ENCODE measurements at places on chromosomes 4 and X.

- no peak for DNase-seq
These were observed 28.6 kb downstream of the TRPC3 start for GRCh38 chr4:121923306-121923705.

GRCh38 chr4:140603286-140603685 lies 34.5 kb upstream of the UCP1 start:
- DNase-seq = no peak

- no peak for DNase-seq
These were observed 20.0 kb downstream of the UBE2D3 start for GRCh38 chr4:102807345-102807744.

- DNase-seq = no peak
These were observed 1.4 kb downstream of the MXD4 start for GRCh38 chr4:2260344-2261109.

DNA sequence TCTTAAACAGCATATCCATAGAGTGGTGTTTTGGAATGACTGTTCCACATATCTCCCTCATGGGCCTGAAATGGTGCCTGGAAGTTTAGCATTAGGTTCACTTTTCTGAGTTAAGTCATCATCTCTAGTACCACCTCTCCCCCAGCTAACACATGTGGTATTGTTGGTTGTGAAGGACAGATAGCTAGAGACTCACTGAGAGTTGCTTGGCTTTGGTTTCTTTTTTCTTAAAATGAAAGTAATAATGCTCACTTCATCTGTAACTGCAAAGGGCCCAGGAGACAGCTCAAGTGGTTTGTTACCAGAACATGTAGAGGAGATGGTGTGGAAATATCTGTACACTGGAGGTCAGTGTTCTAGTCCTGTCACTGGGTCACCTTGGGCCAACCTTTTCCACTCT lies 90.9 kb downstream of the EFNB1 start:
- no peak for DNase-seq

DNA sequence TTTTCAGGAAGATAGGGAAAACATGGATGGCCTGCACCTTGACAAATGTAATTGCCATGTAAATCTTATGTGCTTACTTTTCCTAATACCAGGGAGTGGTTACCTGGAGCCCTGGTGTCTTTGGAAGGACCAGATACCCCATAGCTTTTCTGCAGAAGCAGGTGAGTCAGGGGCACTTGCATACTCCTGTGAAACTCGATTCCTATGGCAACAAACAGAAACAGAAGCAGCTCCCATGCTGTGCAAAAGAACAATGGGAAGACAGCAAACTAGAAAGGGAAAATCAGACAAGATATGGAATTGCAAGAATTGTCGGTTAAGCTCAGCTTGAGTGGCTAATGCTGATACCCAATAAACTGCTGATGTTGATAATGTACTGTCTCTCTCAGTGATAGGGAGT lies 117.4 kb upstream of the AFF2 start:
- no peak for DNase-seq

DNA sequence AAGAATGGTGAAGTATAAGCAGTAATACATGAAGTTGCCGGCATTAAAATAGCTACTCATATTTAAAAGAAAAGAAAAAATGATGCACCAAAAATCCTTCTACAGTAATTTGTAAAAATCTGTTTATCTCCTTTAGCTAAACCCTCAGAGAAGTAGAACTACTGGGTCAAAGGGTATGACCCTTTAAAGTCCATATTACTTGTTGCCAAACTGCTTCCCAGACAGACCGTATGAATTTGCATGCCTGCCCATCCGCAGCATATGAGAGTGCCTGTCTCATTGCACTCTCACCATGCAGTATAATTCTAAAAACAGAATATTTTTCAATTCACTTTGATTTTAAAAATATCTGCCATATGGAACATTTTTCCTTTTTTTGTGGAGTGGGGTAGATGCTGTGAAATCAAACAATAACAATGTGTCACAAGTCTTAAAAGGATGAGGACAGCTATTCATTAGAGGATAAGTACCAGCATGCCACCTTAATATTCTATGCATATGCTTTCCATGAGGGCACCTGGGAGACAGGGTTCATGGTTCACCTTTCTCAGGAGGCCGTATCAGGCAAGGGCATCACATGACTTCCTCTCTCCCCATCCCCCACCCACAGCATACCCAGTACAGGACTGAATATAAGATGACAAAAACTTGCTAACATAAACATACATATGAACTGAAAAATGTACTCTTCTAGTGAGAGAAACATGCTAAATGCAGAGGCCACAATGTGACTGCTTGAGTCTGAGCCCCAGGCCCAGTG lies 17.8 kb downstream of the ZDHHC9 start:
- DNase-seq = no peak

DNA sequence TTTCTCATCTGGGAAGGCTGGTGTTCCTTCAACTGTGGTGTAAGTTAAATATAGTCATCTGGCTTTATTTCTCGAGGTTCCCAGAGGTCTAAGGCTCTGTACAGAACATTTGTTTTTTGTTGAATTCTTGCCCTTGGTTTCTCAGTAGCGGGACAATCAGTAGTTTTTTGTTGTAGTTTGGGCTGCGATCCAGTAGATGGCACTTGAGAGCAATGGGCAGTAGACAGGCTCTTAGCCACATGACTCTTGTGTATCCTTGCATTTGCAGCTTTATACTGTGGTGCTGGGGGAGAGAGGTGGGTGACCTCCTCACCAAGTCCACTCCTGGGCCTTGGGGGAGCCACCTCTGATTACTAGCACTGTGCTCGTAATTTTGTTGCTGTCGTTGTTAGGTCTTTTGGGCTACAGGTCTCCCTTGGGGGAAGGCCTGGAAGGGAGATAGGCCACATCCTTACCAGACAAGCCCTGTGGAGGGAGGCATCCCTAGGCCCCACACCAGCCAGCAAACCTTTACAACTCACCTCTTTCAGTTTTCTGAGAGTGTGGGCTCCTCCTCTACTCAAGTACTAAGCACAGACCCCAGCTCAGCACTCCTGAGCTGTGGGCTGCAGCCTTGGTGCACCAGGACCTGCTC lies 8.1 kb downstream of the ETDB start:
- DNase-seq = no peak

DNA sequence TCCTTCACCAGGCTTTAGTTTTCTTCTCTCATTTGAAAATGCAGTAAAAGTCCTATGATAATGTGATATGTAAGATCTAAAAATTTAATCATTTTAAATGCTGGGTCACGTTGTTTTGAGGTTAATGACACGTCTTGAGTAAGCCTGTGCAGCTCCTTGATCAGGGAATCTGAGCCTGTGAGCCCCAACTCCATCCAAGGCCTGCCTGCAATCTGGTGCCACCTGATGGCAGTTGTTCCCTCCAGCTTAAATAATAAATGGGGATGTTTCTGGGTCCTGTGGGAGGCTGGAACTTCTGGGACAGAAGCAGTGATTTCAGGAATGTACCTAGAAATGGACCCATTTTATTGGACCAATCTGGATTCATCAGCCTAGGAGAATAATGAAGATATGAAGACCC lies 455.4 kb upstream of the ADGRL3 start:
- no peak for DNase-seq

DNA sequence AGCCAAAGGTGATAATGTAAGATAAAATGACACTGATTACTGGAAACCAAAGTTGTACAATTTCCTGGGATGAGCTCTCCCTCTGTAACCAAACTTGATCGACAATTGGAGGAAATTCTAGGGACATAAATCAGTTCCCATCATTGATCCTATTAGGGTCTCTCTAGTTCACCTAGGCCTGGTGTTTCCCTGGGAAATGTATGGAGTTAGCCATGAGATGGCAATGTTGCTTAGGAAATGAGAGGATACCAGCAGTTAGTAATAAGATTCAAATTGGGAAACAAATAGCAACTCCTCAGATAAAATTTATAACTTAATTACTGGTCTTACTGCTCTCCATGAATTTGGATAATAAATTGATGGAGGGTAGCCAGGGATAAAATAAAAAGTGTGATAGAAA lies 52.2 kb downstream of the SPATA18 start:
- DNase-seq = no peak

GRCh38 chr4:152776352-152776751 lies 3.2 kb downstream of the TIGD4 start:
- DNase-seq = no peak

GRCh38 chr4:45472490-45472889 lies 651.4 kb downstream of the GABRG1 start:
- no peak for DNase-seq

- no peak for DNase-seq
These were observed 419.9 kb upstream of the NWD2 start for GRCh38 chr4:36824682-36825081.

GRCh38 chr4:154604696-154605200 lies 7.7 kb downstream of the FGG start:
- no peak for DNase-seq

GRCh38 chr4:185471235-185472102 lies at the start of gene CCDC110:
CCDC110 (minus strand) TSS chr4:185471733; CDS start chr4:185471683, 50 bp downstream.
- peak; percentile 75 for DNase-seq

DNA sequence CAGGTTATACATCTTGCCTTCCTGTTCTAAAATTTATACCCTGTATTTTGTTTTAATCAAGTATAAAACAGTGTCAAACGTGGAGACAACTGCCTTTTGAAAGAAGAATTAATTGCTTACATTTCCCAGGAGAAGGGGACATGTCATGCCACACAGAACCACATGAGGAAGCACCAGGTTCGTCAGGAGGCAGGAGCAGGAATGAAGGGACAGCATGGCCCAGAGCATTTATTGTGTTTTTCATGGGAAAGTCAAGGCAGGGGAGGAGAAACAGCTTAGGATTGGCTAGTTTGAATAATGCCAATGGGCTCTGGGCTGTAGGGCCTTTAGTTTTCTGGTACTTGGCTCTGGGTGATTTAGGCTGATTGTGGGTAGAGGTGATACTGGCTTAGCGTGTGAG lies 203.7 kb downstream of the CFAP299 start:
- DNase-seq = no peak

DNA sequence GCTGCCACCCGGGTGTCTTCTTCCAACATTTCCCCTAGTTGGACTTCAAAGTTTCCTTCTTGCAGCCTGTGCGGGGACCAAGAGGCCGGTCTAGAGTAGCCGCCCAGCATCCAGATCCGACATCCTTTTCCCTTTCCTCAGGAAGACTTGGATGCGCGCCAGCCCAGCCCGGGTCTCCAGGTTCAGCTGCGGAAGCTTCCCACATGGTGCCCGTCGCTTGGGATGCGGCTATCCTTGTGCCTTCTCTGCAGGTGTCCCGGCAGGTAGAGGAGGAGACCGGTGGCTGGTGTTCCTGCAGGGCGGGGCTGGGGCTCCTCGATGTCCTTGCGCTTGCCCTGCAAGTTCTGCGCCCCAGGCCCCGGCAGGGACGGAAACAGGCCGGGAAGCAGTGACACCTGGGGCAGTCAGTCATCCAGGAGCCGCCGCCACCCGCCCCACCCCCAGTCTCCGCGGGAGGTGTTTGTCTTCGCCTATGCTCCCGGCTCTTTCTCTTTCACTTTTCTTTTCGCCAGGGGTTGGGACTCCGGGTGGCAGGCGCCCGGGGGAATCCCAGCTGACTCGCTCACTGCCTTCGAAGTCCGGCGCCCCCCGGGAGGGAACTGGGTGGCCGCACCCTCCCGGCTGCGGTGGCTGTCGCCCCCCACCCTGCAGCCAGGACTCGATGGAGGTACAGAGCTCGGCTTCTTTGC lies at the start of gene IL15:
TSS of gene IL15 (plus strand) at position 502 of the 689 bp plus-strand sequence. CDS start 82,882 bp downstream, outside the sequence.
- no peak for DNase-seq

DNA sequence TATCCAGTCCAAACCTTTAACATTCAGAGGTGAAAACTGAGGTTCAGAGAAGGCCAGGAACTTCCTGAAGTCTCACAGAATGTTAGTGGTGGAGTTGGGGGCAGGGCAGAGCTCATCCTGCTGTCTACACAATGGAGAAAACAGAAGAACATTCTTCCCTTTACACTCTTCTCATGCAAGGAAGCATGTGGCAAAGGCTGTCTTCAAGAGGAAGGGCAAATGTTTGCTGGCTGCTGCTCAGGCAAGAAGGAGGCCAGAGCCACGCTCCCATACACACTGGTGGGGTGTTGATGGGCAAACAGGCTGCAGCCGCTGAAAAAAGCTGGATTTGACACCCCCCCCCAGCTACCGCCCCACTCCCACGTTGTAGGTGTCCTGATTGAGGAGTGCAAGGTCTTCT lies 32.5 kb downstream of the HMGB3 start:
- DNase-seq = no peak

DNA sequence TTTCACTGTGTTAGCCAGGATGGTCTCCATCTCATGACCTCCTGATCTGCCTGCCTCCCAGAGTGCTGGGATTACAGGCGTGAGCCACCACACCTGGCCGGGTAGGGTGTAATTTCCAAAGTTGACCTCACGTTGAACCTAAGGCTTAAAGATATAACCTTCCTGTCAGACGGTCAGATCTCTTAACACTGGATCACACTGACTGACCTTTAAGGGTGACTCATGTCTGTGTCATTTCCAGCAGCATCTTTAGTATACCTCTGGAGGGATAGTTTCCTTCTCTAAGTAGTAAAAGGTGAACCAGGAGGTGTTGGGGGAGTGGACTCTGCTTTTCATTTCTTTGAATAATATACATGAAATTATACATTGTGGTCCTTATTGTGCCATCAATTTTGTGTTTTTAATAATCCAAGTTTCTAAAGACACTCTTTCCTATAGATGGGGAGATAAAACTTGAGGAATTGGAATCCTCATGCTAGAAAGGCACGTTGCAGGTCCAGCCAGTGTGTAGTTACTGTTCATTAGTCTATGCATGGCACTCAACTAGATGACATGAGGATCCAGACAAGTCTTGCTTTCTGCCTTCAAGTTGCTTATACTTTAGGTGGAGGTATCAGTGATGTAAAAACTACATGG lies 45.7 kb downstream of the ARHGAP10 start:
- DNase-seq = no peak

DNA sequence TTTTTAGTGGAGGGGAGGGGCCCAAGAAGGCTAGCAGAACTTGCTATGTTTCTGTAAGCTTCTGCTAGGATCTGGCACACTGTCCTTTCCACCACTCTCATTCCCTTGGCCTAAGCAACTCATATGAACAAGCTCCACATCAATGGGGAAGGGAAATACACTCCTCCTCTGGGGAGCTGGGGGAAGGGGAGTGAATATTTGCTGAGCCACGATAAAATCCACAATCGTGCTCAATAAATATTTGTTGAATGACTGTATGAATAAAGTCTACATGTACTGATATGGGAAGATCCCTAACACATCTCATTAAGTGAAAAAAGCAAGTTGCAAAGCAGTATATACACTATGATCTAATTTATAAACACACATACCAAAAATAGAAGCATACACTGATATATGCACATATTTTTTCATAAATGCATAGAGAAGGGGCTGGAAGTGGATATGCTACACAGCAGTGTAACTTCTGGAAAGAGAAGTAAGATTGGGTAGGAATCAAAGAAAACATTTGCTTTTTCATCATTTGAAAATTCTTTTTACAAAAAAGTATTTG lies 95.8 kb upstream of the EFHC2 start:
- no peak for DNase-seq

GRCh38 chrX:115591856-115592842 lies 31.2 kb downstream of the PLS3 start:
- DNase-seq = no peak

- no peak for DNase-seq
These were observed 386.1 kb downstream of the NLGN4X start for GRCh38 chrX:5842601-5843000.

- no peak for DNase-seq
These were observed 856.6 kb upstream of the GRID2 start for GRCh38 chr4:91447168-91447567.

- no peak for DNase-seq
These were observed 83.8 kb downstream of the SMARCA5 start for GRCh38 chr4:143597276-143597675.
